OCI-M1 (cell line): ENCODE measurements at places on chromosomes 7 and 10.

DNA sequence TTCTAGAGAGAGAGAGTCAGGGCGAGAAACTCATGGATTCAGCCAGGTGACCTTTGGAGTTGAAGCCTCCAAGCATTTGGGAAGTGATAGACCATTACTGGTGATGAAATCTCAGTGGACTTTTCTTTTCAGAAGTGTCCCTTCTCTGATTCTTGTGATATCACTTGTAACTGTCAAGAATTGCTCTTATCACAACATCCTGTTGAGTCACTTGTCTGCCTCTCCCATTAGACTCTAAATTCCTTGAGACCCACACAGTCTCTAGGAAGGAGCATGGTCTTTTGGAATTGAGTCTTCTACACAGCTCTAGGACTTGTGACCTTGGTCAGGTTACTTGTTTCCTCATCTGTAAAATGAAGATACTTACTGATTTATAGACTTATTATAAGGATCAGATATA lies 81.0 kb downstream of the CFAP58 start:
- no peak for DNase-seq

GRCh38 chr10:48449501-48450232 lies 143.2 kb downstream of the MAPK8 start:
- DNase-seq = no peak

GRCh38 chr7:91280185-91280584 lies 16.0 kb downstream of the FZD1 start:
- DNase-seq = no peak

- DNase-seq = no peak
Measured at GRCh38 chr7:151061213-151062110, 2.1 kb downstream of the SLC4A2 start.

DNA sequence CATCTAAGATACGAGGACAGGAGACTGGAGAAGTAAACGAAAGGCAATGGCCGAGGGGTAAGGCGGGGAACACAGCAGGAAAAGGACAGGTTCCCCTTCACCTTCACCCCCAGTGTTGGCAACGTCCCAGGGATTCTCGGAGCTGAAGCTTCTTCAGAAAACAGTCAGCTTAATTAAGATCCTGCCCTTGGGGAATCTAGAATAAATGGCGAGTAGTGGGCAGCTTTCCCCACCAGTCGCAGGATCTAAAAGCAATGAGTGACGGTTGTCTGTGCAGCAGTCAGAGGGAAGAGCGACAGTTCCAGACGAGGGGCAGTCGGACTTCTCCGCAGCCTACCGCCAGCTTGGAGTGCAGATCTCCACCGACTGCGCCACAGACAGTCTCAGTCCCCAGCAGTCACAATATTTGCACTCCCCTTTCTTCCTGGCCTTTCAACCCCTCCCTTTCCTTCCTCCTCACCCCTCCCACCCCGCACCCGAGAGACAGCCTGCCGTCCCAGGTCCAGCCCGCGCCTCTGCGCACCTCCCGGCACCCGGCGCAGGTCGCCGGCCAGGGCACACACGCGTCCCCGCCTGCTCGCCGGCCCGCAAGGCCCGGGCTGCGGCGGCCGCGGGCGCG lies 10.9 kb upstream of the SP8 start:
- DNase-seq = peak; percentile 4

- DNase-seq = peak; percentile 77
Measured at GRCh38 chr10:43292755-43293676, 26.2 kb upstream of the RASGEF1A start.

- DNase-seq = no peak
Measured at GRCh38 chr10:63197344-63198092, 64.4 kb downstream of the NRBF2 start.

DNA sequence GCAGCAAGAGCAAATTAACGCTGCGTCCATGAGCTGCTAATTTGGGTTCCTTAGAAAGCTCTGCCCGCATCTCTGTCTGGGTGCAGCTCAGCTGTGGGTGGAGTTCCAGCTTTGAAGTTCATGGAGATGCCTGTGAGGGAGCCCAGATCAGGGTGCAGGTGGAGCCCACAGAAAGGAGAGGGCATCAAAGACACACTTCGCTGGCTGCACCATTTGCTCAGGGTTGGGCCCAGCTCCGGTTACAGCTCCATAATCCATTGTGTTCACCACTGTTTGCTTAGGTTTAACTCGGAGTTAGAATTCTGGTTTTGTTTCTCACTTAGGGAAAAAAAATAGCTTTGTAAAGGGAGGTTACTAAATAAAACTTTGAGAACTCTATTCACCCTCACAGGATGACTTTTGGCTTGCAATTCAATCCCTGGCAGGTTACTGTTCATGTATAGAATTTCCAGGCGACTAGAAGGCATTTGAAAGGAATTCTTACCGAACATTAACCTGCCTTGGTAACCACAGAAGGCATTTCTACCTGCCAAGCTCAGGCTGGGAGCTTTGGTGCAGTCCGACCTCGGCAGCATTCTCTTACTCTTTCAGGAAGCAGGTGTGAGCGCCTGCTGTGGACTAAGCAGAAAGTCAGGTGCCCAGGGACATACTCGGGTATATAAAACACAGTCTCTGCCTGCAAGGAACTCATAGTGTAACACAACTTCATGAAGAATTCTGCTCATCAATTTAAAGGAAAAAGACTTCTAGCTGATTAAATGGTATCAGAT lies 179.5 kb upstream of the RNF32 start:
- no peak for DNase-seq

DNA sequence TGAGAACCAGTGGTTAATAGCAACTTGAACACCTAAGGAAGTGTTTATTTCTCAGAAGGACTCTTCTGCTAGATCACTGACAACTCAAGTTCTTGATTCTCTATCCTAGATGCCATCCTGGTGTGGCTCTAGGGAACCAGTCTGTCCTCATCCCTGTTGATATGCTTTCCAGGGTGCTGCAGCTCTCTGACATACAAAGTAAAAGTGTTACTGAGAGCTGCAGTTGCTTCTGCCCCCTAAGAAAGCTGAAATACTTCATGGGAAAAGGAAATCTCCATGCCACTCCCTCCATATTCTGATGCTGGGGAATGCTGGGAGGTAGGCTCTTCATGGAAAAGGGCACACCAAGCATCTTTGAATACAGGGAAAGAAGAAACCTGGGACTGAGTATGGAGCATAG lies 168.1 kb downstream of the KLF6 start:
- no peak for DNase-seq

- DNase-seq = no peak
Measured at GRCh38 chr7:47461161-47461560, 120.8 kb downstream of the TNS3 start.

- DNase-seq = no peak
Measured at GRCh38 chr7:29920491-29920890, 69.1 kb downstream of the SCRN1 start.

GRCh38 chr10:117239721-117240620 lies 943 bp upstream of the SLC18A2 start:
- DNase-seq = no peak

GRCh38 chr10:19952224-19953010 lies 136.2 kb downstream of the PLXDC2 start:
- DNase-seq = no peak

- no peak for DNase-seq
Measured at GRCh38 chr10:14731875-14732512, 42.7 kb downstream of the FAM107B start.

DNA sequence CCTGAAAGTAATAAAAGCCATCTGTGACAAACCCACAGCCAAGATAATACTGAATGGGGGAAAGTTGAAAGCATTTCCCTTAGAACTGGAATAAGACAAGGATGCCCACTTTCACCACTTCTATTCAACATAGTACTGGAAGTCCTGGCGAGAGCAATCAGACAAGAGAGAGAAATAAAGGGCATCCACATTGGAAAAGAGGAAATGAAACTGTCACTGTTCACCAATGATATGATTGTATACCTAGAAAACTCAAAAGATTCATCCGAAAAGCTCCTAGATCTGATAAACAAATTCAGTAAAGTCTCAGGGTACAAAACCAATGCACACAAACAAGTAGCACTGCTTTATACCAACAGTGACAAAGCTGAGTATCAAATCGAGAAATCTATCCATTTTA lies 581.7 kb upstream of the TEX47 start:
- peak; percentile 44 for DNase-seq

DNA sequence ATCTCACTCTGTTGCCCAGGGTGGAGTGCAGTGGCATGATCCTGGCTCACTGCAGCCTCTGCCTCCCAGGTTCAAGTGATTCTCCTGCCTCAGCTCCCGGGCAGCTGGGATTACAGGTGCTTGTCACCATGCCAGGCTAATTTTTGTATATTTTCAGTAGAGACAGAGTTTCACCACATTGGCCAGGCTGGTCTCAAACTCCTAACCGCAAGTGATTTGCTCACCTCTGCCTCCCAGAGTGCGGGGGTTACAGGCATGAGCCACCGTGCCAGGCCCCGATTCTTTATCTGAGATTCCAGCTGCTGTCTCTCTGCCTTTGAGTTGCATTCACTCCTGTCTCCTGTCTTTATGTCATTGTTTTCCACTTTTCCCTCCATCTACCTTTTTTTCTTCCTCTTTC lies 168.7 kb downstream of the TMEM178B start:
- DNase-seq = no peak

GRCh38 chr10:68402276-68402675 lies 4.8 kb downstream of the RUFY2 start:
- no peak for DNase-seq
